ENCODE measurements at places on chromosomes 2 and 18.

DNA sequence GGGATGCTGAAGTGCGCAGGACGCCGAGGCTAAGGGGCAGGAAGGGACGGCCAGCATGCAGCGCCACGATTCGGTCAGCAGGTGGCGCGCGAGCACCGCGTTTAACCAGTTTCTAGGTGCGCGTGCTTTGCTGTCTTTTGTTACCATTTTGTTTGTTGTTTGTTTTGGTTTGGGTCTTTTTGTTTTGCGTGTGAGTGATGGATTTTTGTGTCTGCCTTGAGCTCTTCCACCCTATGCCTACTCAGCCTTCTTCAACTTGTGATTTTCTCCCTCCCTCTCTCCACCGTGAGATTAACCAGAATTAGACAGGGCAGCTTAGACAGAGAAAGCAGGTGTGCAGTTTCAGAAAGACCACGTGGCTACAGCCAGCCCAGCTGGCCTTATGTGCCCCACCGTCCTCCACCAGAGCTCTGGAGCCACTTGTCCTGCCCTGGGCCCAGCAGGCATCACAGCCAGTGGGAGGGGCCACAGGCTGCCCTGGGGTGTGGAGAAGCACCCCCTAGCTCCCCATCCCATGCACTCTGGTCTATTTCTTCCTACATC, 180.2 kb downstream of the RNF144A start:
- DNase-seq = peak; percentile 21

- DNase-seq = no peak
Observed at GRCh38 chr2:71486881-71487640, 33.7 kb downstream of the DYSF start.

DNA sequence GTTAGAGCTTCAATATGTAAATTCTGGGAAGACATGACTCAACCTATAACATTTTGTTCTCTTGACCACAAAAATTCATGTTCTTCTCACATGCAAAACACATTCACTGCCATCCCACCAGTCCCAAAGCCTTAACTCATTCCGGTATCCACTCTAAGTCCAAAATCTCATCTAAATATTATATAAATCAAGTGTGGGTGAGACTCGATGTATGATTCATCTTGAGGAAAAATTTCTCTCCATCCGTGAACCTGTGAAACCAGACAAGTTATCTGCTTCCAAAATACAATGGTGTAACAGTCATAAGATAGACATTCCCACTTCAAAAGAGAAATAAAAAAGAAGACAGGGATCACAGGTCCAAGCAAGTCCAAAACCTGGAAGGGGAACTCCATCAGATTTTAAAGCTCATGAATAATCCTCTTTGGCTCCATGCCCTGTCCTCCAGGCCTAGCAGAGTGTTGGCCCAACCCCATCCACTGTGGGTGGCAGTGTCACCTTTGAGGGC, 101.3 kb downstream of the RAD51AP2 start:
- no peak for DNase-seq

GRCh38 chr18:47215554-47216138, 35.8 kb downstream of the SKOR2 start:
- DNase-seq = no peak

DNA sequence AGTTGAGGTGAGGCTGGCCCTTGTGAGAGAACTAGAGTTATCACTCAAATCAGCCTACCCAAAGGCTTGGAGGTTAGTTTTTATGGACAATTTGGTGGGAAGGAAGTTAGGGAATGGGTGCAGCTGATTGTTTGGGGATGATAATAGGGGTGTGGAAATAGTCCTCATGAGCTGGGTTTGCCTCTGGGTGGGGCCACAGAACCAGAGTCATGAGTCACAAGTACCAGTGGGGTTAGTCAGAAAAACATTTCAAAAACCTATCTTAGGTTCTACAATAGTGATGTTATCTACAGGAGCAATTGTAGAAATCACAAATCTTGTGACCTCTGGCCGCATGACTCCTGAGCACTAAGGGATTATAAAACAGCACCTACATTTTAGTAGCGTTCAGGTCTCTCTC, 630.1 kb upstream of the PIK3C3 start:
- DNase-seq = no peak

GRCh38 chr18:22545066-22545760, 127.5 kb upstream of the CTAGE1 start:
- DNase-seq = no peak

DNA sequence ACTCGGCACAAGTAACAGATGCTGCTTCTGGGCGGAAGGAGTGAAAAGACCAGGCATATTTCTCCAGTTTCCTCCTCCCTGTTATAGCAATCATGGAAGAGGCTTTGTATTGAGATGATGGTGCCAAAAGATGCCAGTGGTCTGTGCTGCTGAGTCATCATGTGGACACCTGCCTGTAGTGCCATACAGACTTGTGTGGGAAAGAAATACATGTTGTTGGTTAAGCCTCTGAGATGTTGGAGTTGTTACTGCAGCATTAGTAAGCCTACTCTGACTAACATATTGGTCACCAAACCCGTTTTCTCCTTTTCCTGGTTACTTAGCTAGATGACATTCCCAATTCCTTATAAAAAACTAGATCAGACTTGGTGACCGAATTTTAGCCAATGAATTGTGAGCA, 356.9 kb downstream of the ZNF521 start:
- DNase-seq = no peak

GRCh38 chr2:29229640-29230039, 114.4 kb downstream of the CLIP4 start:
- no peak for DNase-seq

DNA sequence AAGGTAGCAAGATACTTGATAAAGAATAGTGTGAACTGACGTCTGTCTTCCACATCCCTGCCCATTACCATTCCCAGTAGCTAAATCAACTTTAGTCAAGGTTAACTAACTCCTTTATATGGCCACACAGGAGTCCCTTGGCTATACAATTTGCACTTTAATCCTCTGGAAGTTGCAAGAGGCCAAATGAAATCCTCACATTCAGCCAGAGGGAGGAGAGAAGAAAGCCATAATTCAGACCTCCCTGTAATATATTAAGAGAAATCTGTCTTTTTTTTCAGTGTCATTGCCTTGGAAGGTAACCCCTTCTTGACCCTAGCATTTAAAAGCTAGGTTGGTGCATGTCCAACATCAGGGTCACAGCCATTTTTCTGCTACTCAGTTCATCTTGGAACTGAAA, 317.8 kb downstream of the NRXN1 start:
- no peak for DNase-seq

- DNase-seq = no peak
Observed at GRCh38 chr2:221350616-221351015, 221.5 kb downstream of the EPHA4 start.

DNA sequence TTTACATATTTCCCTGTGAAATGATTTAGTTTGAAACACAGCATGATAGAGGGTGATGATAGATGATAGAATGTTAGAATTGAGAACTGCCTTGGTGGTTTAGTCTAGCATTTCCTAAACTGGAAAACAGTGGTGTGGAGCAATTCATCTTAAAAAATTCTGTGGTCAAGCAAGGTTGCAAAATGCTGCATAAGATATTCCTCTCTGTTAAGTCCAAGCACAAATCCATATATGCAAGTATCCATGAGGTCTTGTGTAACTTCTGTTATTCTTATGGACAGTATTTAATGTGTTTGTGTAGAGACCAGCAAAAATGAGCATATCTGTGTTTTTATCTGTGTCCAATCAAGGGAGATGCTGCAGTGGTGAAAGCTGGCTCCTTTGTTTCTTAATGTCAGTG, 30.0 kb downstream of the CPS1 start:
- DNase-seq = no peak

- no peak for DNase-seq
Observed at GRCh38 chr2:3490191-3491170, 28.9 kb downstream of the ADI1 start.
